ENCODE measurements at places on chromosomes 7 and 10.

DNA sequence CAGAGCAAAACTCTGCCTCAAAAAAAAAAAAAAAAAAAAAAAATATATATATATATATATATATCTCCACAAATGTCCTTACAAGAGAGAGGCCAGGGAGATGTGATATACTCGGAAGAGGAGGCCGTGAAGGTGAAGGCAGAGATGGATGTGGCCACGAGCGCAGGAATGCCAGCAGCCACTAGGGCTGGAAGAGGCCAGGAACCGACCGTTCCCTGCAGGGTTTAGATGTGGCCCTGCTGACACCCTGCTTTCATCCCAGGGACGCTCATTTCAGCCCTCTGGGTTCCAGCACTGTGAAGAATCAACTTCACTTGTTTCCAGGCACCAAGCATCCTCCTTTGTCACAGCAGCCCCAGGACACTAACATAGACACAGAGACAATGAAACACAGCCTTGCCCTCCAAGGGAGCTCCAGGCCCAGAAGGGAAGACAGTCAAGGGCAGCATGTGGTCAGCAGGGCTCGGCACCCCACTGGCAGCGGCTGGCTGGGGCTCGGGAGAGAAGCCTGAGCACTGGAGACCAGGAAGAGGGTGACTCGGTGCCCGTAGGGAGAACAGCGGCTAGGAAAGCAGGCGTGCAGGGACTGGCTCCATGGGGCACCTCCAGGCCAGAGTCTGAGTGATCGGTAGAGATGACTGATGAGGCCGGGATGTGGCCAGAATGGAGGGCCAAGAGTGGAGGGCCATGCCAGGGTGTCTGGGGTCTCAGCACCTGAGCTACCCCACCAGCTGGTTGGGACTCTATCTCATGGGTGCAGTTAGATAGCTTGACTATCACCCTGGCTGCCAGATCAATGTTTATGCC, 7.6 kb downstream of the WDR86 start:
- no peak for DNase-seq

DNA sequence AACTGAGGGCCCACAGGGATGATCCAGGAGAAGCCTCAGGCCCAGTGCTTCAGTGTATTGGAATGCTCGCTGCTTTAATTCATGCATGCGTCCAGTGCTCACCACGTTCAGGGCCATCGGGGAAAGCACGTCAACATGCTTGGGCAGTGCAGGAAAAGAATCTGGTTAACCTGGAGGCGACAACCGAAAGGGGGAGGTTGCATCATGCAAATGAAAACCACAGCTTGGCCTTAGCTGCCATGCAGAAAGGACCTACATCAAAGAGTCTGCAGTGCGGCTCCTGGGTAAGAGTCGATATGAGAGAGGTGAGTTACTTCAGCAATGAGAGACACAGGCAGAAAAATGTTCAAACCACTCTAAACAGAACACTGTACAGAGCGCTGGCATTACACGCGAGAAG, 440.1 kb downstream of the KCNMA1 start:
- no peak for DNase-seq

DNA sequence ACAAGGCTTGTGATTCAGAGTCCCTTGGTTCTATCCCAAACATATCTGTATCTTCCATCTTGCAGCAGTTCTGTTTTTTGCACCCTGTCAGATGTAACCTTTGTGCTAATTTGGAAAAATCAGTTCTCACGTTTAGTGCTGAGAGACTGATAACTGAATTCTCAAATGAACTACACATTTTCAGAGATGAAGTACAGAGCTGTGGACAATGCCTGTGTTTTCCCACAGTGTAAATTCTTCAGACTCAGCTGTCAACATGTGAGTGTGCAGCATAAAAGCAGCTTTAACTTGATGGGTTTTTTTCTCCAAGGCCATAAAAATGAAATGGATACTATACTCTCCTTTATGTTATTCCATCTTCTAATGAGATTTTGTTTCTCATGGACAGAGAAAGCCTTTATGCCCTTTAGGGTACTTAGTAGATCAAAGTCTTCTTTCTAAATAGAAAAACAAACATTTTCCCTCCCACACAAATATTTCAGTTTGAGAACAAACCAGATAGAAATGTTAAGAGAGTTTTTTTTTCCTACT, 150.9 kb downstream of the SEMA3A start:
- no peak for DNase-seq

- no peak for DNase-seq
These were observed 33.4 kb downstream of the PRPS1L1 start for GRCh38 chr7:17994079-17994850.

GRCh38 chr7:111108000-111108399, 17.1 kb downstream of the LRRN3 start:
- no peak for DNase-seq

Measured in tongue (tissue), 3 donors.